Renal cortex interstitium (tissue), 15 donors: ENCODE measurements at places on chromosomes 12 and 14. TPM values are rescaled to one million over a fixed set of nuclear protein-coding genes. Genes with fewer than 3 reads are reported as not detected.

- no peak for DNase-seq
Measured at GRCh38 chr14:94473666-94474410, 2.2 kb downstream of the SERPINA9 start.

ANO4 gene
- 2.3 TPM for polyA plus RNA-seq

NR1H4 gene
- polyA plus RNA-seq = 15.5 TPM

FOXN4 gene
- polyA plus RNA-seq = 2.2 TPM

- no peak for DNase-seq
Measured at GRCh38 chr12:80838708-80839107, 99.0 kb downstream of the LIN7A start.

HSP90B1 gene
- 1,026 TPM for polyA plus RNA-seq

- no peak for DNase-seq
Measured at GRCh38 chr12:90166671-90167070, 458.0 kb upstream of the ATP2B1 start.

IL22 gene
- not detected for polyA plus RNA-seq

DNA sequence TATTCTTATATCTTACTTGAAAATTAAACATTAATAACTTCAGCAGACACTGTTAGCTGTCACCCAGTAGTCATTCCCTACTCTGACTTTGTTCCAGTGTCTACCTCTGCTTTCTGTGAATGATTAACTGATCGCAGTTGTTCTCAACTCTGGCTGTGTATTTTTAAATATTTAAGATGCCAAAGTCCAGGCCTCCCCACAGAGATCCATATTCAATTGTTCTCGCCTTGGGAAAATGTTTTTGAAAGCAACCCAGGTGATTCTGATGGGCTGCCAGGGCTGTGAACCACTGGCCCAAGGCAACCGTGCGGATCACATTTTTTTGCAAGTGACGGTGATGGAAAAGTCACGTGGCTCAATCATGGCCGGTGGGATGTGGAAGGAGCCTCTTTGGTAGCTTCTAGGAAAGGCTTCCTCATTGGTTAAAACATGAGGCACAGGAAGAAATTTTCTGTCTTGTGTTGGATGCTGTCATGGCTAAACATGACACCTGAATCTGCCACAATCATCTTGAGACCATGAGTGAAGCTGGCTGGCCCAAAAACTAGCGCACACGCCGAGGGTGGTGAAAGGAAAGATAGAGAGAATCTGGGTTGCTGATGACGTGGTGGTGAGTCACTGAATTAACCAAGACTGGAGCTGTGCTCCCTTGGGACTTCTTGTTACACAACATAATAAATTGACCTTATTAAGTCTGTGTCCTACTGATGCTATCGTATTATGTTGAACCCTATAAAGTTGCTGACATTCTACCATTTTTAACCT, 37.2 kb downstream of the RDH12 start:
- no peak for DNase-seq

GRCh38 chr14:61322799-61323290, 1.5 kb downstream of the PRKCH start:
- no peak for DNase-seq

LRRC10 gene
- polyA plus RNA-seq = not detected
